Testis (tissue), 5 donors: ENCODE measurements at places on chromosomes 16 and 17. TPM values are rescaled to one million over a fixed set of nuclear protein-coding genes. Genes with fewer than 3 reads are reported as not detected.

DNA sequence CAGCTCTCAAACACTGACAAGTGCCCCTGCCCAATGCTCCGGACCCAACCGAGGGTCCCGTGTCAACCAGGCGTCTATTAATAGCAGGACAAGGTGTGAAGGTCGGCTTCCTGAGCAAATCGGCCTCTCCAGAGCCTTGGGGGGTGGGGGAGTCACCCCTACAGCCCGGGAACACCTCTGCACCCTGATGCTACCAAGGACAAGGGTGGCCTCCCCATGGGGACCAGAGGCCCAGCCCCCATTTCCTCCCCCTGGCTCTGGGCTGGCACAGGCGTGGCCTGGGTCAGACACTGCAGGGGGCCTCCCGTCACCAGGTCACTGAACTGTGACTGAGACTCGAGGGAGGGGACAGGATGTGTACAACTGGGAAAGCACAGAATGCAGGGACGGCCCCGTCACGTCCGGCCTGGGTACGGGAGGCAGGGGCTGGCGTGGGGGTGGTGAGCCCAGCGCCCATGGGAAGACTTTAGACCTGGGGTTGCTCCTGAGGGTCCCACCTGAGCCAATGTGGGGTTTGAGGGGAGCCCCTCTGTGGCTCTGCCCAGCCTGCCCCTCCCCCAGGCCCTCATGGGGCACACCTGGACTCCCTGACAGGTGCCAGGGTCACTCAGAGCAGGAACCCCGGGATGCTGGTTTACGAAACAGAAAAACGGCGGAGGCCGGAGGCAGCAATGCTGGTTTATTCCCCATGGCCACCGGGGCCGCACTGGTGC is 579 bp upstream of the CYBA start:
- no peak for DNase-seq

The CHST6 gene
- polyA plus RNA-seq: 1.1 TPM

DNA sequence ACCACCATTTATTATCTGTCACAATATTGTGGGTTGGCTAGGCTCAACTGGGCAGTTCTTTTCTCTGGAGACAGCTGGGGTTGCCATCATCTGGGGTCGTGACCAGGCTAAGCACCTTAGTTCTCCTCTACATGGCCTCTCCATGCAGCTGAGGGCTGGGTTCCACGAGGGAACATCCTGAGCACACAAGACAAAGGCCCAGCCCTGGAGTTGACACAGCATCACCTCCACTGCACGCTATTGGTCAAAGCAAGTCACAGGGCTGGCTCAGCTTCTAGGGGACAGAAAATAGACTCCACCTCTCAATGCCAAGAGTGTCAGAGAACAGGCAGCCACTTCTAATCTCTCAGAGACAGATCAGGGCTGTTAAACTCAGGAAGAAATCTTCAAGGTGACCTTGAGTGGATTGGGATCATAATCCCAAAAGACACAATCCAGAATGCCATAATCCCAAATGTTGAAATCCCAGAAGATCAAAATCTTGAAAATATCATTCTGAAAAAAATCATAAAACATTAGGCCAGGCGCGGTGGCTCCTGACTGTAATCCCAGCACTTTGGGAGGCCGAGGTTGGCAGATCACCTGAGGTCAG is 13.0 kb upstream of the USP10 start:
- DNase-seq: no peak

The NUPR1 gene
- 159 TPM for polyA plus RNA-seq

DNA sequence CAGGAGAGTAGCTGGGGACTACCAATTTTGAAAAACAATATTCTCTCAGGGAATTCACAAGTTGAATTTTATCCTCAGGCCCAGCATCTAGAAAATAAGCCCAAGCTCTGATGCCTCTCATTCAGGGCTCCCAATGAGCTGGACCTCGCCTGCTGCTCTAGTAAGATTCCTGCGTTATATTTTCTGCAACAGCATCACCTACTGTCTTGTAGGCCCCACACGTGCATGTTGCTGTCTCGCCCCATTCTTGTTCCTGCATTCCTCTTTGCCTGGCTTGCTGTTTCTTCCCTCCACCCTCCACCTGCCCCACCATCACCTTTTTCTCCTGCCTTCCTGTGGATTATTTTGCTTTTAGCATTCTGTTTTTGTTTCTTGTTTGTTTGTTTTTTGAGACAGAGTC is 8.3 kb upstream of the ST6GALNAC2 start:
- DNase-seq: no peak
